Effector CD4-positive, alpha-beta T cell (primary cell): ENCODE measurements at places on chromosomes 13 and 19.

DNA sequence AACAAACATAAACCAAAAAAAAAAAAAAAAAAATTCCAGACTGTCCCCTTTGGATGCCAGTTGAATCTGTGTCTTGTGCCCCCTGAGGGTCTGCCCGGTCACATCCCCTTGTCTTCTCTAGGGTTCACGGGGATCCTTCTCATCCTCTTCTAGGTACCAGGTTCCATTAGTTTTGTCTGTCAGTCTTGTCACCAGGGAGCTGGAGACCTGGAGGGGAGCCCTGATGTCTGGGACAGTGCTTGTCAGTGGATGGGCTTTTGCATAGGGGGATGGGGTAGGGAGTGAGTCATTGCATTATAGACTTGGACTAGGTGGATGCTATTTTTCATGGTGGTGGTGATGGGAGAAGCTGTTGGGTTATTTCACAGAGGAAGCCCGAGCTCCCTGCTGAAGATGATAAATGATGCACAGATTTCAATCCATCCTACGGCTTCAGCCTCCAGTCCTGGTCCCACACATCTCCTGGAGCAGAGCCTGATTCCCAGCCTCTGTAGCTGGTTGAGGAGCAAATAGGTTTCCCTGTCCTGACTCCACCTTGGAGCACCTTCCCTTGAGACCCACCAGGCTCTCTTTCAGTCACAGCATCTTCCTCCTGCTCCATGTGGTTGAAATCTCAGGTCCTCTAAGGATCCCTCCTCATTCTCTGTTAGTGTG lies 26.0 kb downstream of the WTIP start:
- DNase-seq: no peak

DNA sequence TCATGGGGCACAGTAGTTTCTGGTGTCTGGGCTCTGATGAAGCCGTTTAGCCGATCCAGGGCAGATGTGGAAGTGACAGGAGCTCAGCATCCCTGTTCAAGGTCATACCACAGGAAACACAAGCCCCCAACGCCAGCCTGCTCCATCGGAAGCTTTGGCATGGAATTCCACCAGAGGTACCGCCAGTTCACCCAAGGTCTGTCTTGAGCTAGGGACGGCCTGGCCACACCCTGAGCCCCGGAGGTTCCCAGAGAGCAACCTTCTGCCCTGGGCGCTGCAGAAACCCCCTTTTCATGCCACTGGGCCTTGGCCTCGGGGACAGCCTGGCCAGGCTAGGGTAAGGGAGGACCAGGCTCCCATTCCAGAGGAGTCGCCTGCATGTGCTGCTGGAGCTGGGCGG lies 39.4 kb upstream of the TPM4 start:
- DNase-seq: no peak

GRCh38 chr19:4322942-4323665 lies 15.5 kb downstream of the STAP2 start:
- DNase-seq: no peak

GRCh38 chr13:38824342-38824741 lies 137.5 kb downstream of the FREM2 start:
- DNase-seq: no peak

GRCh38 chr19:38831142-38831605 lies 420 bp downstream of the ECH1 start:
- no peak for DNase-seq

DNA sequence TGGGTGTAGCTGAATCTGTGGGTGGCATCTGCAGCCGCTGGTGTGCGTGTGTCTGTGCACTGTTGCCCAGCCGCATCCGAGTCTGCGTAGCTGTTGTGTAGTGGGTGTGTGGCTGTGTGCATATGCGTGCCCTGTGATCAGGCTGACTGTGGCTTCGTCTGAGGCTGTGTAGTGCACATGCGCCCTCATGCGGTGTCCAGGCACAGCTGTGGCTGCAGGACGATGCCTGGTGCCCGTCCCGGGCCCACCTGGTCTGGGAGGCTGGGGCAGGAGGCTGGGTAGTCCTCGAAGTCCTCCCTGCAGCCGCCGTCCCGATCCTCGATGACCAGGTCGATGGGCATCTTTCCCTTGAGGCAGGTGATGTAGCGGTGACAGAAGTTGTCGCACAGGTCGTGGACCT lies 4.9 kb downstream of the MEIS3 start:
- DNase-seq: no peak

DNA sequence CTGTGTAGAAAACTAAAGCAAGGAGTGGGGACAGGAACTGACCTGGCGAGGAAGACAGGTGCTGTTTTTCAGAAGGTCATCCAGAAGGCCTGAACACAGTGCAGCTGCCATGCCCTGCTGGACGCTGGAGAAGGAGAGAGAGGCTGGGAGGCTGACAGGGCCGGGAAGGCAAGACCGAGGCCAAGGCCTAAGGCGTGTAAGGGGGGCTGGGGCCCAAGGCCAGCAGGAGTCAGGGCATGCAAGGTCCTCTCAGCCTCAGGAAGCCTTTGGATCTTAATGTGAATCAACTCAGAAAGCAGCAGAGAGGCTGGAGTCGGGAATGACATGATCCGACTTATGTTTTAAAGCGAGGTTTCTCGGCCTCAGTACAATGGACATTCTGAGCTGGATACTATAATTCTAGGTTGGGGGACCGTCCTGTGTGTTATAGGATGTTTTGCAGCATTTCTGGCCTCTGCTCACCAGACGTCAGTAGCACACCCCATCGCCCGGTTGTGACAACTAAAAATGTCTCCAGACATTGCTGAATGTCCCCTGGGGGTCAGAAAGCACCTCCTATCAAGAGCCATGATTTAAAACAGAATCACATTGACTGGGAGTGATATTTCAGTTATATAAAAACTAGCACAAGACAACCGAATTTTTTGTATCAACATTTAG lies 530.4 kb downstream of the MYO16 start:
- DNase-seq: no peak

GRCh38 chr19:51194527-51195315 lies 30.2 kb upstream of the CD33 start:
- no peak for DNase-seq
